Activated CD4-positive, alpha-beta T cell treated with anti-CD3 and anti-CD28 coated beads, Interleukin-2, Interleukin-4, amounts not matched to agents 100 ng/mL and 50 ng/mL, durations not matched to agents 16 hours and 8 hours (primary cell): ENCODE measurements at places on chromosomes 13 and 19.

DNA sequence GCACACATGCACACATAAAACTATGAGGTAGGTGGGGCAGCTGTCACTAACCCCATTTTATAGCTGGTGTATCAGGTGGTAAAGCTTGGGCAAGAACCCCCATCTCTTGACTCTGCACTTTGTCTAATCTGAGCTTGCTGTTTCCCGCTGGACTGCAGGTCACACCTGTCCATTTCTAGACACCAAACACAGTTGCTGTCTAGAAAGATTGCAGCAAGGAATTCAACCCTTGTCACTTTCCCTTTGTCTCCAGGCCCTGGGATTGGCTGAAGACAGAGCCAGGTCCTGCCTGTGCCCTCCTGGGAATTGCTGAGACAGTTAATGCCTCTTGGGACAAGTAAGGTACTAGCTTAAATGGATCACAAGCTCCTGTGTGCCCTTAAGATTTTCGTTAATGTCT, 83.8 kb downstream of the RNASEH2B start:
- DNase-seq = no peak

DNA sequence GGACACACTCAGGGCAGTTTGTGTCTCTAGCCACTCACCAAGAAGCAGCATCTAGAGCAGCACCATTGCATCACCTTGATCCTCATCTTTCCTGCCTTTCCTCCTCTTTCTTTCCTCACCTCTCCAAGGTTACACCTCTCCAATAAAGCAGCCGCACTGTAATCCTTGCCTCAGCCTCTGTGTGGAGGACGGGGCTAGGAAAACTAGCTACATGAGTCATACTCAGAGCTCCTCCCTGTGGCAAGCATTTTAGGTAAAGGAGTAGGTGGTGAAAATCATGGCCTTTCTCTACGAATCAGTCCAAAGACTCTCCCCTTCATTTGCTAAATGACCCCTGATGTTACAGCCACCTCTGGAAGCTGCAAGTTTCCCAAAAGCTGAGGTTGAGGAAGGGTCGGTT, 108.9 kb downstream of the DNAJC15 start:
- DNase-seq = no peak

DNA sequence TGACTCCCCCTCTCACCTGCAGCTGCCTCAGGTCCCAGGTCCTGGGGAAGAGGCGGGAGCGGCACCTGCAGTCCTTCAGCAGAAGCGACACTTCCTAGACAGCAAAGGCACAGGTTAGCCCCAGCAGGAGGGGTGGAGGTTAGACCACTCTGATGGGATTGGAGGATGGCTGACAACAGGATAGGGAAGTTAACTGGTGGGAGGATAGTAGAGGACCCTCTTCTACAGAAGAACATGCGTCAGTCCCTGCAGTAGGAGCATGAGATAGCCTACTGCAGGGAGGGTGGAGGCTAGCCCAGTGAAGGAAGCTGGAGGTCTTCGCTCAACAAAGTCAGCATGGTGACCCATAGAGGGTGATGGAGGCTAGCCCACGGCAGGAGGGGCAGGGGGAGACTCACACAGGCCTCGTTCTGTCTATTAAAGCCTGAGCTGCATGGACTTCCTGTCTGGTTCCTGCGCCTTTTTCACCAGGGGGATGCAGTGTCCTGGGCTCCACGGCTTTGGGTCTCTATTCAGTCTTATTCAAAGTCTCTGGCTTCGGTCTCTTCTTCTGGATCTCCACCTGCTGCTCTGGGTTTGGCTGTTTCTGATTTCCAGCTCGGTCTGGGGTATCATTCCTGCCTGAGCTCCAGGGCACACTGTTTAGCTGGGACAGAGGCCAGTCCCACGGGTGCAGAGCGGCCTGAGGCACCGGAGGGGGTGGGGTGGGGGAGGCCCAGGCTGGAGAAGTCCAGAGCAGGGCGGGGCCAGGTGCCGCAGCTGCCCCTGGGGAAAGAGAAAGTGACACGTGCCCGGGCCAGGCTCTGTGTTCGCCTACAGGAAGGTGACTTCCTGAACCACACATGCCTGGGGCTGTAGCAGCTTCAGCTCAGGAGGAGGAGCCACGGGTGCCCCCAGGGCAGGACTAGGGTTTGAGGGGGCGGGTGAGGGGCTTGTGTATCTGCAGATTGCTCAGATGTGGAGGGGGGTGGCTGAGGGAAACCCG, 7.3 kb downstream of the IFNL3 start:
- DNase-seq = peak; percentile 40

GRCh38 chr13:38661010-38661675, 25.7 kb upstream of the FREM2 start:
- no peak for DNase-seq

- DNase-seq = no peak
These were observed 628.0 kb upstream of the MIR17HG start for GRCh38 chr13:90719461-90719860.

DNA sequence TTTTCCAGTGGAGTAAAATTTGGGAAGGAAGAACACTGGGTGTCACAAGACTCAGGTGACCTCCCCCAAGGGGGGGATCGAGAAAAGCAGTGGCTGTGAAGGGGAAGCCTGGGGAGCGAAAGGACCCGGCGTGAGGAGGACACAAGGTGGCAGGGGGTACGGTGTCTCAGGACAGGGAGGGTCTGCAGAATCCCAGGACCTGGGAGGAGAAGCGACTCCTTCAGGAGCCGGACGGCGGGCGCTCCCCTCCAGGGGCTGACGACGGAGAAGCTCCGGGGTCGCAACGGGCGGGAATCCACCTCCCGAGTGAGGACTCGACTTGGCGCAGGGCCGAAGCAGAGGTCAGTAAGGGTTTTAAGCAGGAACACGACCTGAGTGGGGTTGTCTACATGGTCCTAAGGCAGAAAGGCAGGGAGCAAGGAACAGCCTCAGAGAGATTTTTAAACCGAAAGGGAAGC, 529 bp downstream of the ZNF836 start:
- DNase-seq = no peak

DNA sequence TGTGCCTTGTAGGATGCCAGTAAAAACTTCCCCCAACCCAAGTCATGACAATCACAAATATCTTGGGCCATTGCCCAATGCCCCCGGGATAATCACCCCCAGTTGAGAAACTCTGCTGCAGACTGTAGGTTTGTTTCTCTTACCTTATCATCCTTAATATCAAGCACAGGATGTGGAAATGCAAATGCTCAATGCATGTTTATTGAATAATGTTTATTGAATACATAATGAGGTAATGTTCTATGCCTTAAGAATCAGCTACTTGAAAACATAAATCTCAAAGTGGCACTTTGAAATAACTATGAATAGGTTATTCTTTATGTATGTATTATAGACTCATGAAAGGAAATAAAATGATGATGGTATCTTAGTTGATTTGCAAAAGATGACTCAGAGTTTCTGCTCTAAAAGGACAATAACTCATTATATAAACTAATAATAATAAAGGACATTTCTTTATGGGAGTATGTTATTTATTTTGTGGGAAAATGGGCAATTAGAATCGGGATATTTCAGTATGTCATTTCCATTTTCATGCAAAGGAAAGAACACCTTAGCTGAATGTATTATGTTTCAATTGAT, 414.2 kb downstream of the EFNB2 start:
- DNase-seq = no peak

DNA sequence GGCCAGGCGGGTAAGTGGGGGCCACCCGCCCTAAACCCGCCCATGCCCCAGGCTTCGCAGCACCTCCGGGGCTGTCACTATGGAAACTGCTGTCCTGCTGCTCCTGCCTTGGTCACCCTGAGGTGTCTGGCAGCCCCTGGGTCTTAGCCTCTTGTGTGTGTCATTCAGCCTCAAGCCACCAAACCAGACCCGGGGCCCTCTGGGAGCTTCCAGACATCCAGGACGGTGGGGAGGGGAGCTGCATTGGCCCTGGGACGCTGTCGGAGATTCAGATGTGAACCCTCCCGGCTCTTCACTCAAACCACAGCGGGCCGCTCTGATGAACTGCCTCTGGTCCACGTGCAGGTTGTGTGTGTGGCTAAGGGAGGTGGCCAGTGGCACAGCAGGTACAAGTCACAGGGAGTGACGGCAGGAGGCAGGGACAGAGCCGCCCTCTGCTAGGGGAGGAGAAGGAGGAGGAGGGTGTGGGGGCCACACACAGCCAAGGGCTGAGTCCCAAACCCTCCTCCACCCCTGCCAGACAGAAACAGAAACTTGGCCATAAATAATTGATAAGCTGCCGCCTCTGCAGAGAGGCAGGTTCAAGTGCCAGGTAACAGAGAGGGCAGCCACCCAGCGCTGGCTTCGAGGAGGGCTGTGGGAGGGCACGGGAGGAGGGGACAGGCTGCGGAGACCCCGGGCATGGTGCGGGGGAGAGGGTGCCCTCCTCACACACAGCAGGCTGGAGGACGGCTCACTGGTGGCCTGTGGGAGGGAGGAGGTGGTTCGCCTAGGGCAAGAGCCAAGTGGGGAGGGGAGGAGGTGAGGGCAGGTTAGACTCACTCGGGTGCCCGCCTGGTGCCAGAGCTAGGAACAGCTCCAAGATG, 8.0 kb downstream of the NANOS3 start:
- no peak for DNase-seq

DNA sequence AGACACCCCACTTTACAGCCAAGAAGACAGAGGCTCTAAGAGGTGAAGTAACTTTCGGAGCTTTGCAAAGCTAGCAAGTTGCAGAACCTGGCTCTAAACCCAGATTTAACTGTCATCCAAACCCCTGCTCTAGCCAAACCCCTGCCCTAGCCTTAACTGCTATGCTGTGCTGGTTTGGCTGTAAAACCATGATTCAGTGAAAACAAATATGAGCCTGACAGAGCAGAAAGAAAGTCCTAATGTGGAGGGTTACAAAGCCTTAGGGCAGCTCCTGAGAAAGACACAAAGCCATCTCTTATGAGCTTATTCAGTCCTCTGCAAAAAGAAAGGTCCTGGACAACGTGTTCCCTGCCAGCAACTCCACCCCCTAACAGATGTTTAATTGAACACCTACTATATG, 172.8 kb downstream of the KATNAL1 start:
- DNase-seq = no peak

DNA sequence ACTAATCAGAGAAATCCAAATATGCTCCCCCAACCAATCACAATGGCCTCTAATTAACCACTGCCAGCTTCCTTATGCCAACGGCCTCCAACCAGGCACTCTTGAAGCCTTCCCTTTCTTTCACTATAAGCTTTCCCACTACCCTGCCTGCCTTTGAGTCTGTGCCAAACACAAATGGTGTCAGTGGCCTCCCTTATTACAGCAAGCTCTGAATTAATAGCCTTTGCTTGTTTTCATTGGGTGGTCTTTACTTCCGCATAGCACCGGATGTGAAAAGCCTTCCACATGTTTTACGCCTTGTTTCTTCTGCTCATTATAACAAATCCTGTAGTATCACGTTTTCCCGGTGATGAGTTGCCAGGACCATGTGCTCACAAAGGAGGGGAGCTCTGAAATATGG, 1.4 kb upstream of the EDDM13 start:
- no peak for DNase-seq

GRCh38 chr13:94298346-94298745, 181.1 kb downstream of the DCT start:
- DNase-seq = no peak

DNA sequence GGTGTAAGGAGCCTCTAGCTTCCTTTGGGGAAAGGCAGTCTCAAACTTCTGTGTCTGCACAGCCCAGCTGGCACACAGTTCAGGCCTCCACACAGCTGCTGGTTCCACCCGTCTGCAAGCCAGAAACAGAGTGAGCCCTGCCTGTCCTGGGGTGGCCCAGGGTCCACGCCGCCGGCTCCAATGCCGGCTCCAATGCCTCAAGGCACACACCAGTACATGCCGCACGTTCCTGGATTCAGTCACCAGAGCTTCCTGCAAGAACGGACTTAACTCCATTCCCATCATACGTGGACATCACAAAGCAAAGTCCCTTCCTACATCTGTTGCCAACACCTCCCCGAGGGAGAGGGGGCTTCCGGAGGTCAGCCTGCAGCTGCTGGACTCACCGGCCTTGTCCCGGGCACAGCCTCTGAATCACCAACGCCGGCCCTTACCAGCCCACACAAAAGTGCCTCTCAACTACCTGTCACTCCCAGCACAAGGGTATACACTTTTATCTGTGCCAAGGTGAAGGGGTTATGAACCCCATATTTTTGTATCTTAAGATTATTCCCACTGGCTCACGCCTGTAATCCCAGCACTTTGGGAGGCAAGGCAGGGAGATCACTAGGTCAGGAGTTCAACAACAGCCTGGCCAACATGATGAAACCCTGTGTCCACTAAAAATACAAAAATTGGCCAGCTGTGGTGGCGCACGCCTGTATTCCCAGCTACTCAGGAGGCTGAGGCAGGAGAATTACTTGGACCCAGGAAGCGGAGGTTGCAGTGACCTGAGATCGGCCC, 8.5 kb downstream of the SH3GL1 start:
- DNase-seq = no peak

DNA sequence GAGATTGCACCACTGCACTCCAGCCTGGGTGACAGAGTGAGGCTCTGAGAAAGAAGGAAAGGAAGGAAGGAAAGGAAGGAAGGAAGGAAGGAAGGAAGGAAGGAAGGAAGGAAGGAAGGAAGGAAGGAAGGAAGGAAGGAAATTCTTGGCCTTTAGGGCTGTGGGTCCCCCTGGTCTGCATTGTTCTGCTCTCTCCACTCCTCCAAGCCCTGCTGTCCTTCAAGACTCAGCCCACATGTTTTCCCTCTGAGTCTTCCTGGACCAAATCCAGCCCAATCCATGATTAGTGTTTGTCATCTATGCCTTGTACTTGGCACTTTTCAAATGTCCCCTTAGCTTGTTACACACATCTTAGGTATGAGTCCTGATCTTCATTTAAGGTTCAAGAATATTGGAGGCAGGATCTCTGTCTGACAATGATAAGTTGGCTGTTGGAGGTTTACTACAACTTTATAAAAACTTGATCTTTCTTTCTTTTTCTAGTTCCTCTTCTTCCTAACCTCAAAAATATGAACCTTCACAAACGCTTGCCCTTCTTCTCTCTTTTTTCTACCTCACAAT, 48.8 kb upstream of the INTS6 start:
- DNase-seq = no peak

DNA sequence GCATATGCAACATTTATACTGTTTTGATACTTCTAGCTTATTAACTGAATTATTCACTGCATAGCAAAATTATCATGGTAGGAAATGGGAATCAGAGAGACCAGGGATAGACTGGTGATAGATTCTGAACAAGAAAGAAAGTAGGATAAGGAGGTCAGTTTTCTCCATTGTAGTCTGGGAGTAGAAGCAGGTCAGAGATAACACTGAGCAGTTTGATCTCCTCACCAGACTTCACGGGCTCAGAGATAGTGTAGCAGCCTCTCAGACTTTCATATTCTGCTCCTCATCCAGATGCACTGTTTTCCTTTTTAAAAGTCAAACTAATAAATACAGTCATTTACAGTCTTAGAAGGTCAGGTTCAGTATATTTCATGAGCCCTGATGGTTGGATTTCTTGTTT, 56.0 kb upstream of the MYO16 start:
- DNase-seq = no peak

DNA sequence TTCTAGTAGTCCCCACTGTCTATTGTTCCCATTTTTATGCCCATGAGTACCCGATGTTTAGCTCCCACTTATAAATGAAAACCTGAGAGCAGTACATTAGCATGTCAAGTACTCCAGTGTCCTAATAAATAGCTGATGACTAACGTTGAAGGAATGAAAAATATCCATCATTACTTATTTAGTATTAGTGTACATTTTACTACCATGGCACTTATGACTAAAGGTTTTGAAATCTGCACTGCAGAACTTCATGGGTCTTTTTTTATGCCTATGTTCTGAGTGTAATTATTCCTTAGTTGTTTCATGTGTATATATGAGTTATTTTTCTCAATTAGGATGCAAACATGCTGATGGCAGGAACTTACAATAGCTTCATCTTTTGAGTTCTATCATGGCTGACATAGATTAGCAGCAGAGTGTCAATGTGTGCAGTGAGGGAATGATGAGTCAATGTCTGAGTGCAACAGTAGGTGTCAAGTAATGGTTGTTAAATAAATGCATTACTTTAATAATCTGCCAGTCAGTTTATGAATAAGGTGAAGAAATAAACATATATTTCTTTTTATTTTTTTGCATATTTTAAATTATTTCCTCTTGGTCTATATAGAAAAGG, 188.4 kb downstream of the ITGBL1 start:
- DNase-seq = no peak
